ENCODE measurements at places on chromosomes 4 and X.

GRCh38 chr4:22435652-22436051 lies 80.2 kb downstream of the ADGRA3 start:
- DNase-seq: no peak

DNA sequence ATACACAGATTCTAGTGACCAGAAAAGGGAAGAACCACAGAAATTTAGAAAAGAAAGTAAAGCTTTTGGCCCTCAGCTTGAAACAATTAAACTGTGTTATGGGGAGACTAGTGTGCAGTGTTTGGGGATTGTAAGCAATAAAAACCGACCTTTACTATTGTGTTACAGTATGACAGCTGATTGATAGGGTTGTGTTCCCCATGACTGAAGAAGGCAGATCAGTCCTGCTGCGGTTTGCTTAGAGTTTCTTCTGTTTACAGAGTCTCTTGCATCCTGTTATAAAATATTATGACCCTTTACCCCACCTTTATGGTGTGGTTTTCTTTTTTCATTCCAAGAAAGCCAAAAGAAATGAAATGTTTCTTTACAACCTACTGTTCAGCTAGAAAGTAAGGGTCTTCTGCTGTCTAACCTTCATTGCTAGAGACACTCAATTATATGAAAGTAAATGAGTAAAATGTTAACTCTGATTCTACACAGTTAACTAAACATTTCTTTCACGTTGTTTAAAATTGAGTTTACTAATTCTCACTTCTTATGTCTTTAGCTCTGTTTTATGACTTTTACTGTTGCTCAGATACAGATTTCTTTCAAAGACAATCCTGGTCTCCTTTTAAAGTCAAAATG lies 18.1 kb downstream of the CHIC1 start:
- no peak for DNase-seq

DNA sequence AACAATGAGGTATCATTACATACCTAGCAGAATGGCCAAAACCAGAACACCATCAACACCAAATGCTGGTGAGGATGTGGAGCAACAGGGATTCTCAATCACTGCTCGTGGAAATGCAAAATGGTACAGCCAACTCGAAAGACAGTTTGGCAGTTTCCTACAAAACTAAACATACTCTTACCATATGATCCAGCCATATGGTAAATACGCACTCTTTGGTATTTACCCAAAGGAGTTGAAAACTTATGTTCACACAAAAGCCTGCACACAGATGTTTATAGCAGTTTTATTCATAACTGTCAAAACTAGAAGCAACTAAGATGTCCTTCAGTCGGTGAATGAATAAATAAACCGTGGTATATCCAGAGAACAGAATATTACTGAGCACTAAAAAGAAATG lies 7.8 kb downstream of the CASP3 start:
- DNase-seq: no peak

DNA sequence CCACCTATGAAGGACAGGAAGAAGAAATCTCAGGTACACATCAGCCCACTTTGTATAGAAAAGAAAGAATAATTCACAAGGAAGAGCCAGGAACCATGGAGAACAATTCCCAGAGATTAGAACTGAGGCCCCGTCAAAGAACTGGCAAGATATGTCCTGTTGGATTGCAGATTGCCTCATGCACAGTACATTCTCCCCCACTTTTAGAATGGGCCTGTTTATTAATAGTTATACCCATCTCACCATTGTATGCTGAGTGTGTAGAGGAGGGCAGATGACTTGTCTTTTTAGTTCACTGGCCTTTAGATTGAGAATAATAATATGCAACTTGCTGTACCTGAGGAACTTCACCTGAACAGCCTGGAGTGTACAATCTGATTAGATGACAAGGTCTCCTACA lies 315.6 kb upstream of the HAND2 start:
- DNase-seq: no peak

GRCh38 chr4:169243825-169244609 lies 26.7 kb downstream of the SH3RF1 start:
- no peak for DNase-seq

- no peak for DNase-seq
Observed at GRCh38 chrX:148928811-148929210, 428.4 kb downstream of the AFF2 start.

DNA sequence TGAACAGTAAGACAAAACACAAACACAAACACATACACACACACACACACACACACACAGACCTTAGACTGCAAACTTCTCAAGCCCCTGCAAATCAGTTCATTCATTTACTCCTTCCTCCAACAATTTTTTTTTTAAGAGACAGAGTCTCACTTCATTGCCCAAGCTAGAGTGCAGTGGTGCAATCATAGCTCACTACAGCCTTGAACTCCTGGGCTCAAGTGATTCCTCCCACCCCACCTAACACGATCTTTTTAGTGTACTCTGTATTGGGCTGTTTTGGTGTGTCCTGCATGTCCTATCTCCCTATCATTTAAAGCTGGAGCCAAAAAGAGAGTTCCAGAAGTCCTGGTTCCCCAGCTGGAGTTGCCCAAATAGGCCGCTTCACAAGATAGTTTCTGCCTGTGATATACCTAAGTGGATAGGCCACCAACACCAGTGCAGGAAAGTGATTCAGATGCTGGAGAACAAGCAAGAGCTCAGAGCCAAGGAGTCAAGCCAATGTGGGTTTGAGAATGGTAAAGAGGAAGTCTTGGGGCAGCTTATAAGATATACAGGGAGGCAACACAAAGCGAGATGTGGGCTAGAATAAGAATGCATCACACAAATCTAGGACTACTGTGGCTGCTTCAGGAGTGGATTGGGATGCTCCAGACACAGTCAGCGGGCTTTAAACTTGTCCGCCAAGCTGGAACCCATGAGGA lies 85.4 kb upstream of the RAPGEF2 start:
- DNase-seq: no peak

DNA sequence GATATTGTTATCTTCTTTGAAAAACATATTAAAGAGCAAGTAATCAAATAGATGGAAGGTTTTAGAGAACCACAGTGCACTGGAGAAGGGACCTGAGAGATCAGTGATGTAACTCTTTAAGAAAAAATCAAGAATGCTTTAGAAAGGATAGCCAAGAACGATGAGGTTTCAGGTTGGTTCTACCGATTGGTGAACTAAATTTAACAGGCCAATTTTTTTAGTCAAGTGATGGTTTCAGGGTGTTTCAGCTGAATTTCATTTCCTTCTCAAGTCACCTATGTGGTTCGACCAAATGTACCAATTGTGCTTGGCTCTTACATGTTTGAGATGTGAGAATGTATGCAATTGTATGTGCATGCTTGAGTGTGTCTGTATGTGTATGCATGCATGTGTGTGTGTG lies 26.5 kb downstream of the HS3ST1 start:
- no peak for DNase-seq

DNA sequence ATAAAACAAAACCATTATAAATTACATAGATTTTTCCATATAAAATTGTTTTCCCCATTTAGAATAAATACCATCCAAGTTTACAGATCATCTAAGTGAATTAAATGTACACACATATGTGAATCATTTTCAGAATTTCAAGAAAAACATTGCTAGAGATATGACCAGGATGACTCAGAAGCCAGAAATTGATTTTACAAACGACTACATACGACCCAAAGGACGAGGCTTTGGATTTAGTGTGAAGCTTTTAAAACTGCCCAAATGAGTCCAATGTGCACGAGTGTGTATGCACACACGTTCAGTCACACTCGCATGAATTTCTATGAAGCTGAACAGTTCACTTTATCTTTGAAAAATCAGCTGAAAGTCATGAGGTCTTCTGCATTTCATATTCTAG lies 37.9 kb downstream of the MFAP3L start:
- DNase-seq: no peak

DNA sequence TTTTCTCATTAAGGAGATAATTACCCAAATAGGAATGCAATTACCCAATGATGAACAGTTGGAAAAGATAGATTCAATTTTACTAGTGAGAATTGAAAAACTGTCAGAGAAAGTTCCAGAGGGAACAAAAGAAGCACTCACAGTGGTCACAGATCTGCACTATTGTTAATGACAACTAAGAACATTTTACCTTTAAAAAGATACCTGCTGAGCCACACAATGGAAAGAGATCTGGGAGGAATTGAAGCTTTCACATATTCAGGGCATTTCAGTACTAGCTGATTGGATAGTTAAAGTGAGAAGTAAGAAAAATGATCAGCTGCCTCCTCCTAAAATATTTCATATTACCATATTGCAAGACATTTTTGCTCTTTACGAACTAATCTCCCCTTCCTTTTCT lies 1822.2 kb downstream of the STIM2 start:
- no peak for DNase-seq

- no peak for DNase-seq
Observed at GRCh38 chr4:63937961-63938360, 471.3 kb downstream of the TECRL start.

DNA sequence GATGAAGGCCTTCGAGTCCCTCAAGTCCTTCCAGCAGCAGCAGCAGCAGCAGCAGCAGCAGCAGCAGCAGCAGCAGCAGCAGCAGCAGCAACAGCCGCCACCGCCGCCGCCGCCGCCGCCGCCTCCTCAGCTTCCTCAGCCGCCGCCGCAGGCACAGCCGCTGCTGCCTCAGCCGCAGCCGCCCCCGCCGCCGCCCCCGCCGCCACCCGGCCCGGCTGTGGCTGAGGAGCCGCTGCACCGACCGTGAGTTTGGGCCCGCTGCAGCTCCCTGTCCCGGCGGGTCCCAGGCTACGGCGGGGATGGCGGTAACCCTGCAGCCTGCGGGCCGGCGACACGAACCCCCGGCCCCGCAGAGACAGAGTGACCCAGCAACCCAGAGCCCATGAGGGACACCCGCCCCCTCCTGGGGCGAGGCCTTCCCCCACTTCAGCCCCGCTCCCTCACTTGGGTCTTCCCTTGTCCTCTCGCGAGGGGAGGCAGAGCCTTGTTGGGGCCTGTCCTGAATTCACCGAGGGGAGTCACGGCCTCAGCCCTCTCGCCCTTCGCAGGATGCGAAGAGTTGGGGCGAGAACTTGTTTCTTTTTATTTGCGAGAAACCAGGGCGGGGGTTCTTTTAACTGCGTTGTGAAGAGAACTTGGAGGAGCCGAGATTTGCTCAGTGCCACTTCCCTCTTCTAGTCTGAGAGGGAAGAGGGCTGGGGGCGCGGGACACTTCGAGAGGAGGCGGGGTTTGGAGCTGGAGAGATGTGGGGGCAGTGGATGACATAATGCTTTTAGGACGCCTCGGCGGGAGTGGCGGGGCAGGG lies 568 bp downstream of the HTT start:
- DNase-seq: peak; percentile 83

GRCh38 chr4:54100595-54101189 lies 729 bp downstream of the GSX2 start:
- DNase-seq: peak; percentile 31

- peak; percentile 50 for DNase-seq
Observed at GRCh38 chrX:49754233-49754857, 58.6 kb upstream of the PAGE1 start.

DNA sequence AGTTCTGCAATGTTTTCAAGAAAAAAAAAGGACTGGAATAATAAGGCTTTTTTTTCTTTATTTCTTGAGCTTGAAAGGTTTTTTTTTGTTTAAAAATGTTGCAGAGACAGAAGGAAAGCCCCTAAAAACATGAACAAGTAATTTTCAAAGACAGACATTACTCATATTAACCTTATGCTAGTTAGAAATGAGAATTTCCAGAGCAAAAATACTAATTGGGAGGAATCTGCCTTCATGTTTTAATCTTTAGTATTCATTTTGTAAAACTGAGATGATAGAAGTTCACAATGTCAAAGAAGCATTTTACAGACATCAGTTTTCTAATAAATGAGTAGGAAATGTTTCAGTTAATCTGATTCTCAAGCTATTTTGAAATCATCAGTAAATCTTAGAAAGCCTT lies 1805.3 kb downstream of the PCDH7 start:
- no peak for DNase-seq

GRCh38 chr4:158015241-158015640 lies 157.6 kb downstream of the GASK1B start:
- DNase-seq: no peak

- DNase-seq: no peak
Observed at GRCh38 chrX:14817571-14817970, 55.3 kb downstream of the FANCB start.

DNA sequence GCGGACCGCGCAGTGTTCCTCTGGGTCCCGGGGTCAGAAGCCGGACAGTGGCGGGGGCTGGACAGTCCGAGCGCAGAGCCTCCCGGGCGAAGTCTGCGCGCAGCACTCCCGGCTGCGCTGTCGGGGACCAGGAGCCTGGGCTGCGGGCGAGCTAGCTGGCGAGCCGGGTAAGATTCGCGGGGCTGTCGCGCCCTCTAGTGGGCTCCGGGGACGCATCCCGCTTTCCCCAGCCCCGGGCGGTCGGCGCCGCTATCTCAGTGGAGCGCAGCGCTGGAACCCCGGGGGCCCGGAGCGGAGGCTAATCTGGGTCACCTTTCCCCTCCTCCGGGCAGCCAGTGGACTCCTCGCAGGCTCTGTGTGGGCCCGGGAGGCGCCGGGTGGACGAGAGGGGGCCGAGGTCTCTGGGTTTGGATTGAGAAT lies 4.2 kb downstream of the PDGFRA start:
- peak; percentile 86 for DNase-seq

GRCh38 chr4:96708766-96709165 lies 868.9 kb downstream of the PDHA2 start:
- no peak for DNase-seq

GRCh38 chr4:4837316-4837715 lies 22.1 kb upstream of the MSX1 start:
- DNase-seq: no peak

DNA sequence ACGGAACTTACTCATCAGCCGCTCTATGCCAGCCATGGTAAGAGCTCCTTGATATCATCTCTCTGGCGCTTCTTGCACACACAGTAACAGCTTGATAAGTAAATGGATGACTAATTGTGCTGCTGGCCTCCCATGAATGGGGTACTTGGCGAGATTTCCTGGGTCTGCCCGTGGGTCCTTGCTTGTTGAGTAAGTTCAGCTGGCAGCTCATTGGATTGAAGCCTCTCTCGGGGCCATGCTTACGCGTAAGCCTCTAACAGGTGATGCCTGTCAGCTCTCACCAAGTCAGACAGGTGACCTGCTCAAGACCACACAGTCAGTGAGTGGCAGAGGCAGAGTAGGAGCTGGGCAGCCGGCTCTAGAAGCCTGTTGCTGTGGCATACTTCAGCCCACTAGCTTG lies 7.7 kb downstream of the NSG1 start:
- no peak for DNase-seq

DNA sequence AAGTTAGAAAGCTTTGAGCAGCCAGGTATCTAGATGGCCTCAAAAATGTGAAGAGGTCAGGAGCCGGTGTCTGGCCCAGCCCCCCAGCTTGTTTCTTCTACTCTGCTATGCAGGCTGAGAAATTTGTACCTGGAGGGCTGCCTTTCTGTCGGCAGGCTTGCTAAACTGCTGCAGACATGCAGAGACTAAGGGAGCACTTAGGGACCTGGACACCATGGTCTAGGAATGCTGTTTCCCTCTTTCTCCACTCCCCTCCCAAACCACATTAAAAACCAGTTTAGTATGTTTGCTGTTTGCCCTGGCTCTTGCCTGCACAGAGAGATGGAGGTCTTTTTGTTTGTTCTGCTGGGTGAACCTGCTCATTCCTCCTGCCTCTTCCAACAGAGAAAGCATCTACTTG lies 157.1 kb upstream of the DGKK start:
- DNase-seq: no peak

Measured in H9 (cell line).